Adipocyte (in vitro differentiated cells): ENCODE measurements at places on chromosomes 1 and 21.
A peak's percentile ranks its signal among the peaks of the same experiment; 100 is the strongest.

DNA sequence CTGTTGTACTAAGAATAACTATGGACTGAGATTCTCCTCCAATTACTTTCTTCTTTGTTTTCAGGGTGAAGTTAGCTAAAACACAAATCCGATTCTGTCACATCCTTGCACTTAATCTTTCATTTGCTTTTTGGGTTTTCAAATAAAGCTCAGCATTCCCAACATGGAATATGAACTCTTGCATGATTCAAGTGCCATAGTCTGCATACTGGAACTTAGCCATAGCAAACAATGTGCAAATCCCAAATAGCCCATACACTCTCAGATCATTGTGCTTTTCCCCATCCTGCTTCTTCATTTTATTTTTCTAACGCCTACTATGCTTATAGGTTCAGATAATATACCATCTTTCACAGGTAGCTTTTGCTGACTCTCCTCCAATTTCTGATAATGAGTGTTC is 455.8 kb upstream of the PRMT6 start:
- DNase-seq = peak; percentile 57

DNA sequence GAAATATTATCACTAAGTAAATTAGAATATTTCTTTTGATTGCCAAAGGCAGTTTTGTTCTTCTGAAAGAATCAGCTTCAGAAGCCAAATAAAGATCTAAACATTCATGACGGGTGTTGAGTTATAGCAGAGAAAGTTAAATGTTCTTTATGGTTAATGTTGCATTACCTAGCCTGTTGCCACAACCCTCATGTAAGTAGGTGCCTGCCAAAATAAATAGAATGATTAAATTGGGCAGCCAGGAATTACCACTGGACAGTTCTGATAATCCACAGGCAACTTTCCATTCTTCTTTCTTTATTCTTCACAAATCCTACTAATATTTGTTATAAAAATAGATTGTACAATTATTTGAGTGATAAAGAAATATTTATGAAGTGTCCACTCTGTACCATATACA is 217.9 kb upstream of the NRIP1 start:
- no peak for DNase-seq

DNA sequence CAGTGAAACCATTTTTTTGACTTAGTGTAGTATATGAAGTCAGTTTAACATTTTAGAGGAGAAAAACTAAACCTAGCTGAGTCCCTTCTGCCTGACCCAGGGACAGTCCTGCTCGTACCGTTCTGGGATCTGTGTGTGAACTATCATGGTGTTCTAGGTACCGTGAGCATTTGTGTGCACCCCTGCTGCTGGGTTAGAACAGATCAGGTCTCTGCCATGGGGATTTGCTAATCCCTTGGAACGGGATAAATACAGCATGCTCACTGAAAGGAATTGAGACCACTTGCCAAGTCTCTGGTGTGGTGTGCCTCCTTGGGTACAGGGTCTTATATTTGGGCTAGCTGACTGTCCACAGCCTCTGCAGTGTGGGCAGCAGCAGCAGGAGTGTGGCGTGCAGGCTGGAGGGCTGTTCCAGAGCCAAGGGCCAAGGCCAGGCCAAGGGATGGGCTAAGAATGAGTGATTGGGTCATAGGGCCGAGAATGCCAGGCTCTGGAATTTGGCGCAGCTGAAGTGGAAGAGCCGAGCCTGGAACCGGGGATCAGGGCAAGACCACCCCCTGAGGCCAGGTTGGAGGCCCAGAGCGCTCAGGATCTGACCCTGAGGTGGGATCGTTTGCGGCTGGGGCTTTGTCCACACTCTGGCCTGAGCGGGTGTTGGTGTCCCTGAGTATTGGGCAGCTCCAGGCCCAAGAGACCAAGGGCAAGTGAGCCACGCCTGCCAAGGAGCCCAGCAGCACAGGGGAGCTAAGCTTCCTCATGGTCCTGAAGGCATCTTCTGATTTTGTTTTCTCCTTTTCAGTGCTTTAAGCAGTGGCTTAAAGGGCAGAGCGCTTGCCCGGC is 66.3 kb downstream of the VPS26C start:
- no peak for DNase-seq

DNA sequence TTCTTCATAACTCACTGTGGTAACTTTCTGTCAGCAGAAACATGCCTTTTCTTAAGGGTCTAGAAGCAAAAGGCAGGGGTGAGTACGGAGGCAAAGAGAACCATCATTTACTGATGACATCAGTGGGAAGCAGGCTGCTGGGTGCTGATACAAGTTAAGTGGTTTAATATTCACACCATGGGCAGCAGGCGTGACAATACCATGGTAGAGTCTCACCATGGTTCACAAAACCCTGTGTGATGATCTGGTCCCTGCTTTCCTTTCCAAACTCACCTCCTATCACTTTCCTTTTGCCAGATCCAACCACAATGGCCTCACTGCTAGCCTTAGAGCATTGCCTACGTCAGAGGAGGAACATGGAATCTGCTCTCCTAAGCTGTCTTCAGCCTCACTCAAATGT is 8.7 kb downstream of the MAB21L3 start:
- DNase-seq = no peak

GRCh38 chr1:59041646-59042277 is 255.1 kb upstream of the FGGY start:
- DNase-seq = peak; percentile 81

DNA sequence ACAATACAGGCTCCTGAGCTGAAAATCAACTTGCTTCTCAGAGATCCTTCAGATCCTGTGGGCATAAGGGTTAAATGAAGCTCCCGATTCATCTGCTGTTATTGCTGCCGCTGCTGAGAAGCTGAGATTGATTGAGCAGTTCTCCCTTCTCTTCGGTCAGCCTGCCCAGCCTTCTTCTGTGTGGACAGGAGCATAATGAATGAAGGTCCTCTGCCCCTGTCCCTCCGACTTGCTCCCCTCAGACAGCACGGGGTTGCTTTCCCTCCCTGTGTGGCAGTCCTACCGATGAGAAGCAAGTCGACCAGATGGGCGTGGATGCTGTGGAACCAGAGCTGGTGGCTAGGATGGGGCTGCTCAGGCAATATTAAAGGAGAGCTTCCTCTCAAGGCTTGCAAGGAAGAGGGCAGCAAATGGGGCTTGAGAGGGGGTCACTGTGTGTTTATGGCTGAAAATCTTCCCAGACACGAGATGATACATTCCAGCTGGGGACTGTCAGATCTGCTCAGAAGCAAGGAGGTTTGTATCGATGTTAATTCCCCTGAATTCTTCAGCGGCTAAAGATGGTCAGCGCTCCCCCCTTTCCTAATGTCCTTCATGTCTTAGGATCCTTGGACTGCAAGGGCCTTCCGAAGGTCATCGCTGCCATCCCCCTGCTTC is 63.9 kb upstream of the GOLT1A start:
- no peak for DNase-seq

GRCh38 chr1:41378999-41379737 is 17.9 kb downstream of the FOXO6 start:
- no peak for DNase-seq

GRCh38 chr21:41431788-41432548 is 5.9 kb downstream of the MX1 start:
- no peak for DNase-seq

- no peak for DNase-seq
Observed at GRCh38 chr1:56416495-56416894, 162.9 kb downstream of the PLPP3 start.

DNA sequence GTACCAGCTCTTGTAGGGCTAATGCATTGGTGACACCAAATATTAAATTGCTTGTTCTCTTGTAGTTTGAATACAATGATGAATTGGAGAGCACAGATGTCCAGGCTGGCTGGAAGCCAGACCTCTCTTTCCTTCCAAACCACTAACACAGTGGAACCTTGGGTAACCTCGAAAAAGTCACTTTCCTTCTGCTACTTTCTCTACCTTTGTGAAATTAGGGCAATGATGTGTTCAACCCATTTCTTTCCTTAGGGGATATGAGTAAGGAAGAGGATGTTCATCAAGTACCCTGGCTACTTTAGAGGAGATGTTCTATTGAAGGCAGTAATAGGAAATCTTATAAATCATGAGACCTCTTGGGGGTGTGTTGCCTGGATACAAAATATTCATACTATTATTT is 55.7 kb downstream of the XCL2 start:
- DNase-seq = peak; percentile 62
